ENCODE measurements at places on chromosomes 1 and 21. TPM values are rescaled to one million over a fixed set of nuclear protein-coding genes. Genes with fewer than 3 reads are reported as not detected.
A peak's percentile ranks its signal among the peaks of the same experiment; 100 is the strongest.

KDM5B gene
- 108 TPM for polyA plus RNA-seq

- DNase-seq = no peak
Measured at GRCh38 chr21:37553078-37553481, 186.5 kb downstream of the DYRK1A start.

DNA sequence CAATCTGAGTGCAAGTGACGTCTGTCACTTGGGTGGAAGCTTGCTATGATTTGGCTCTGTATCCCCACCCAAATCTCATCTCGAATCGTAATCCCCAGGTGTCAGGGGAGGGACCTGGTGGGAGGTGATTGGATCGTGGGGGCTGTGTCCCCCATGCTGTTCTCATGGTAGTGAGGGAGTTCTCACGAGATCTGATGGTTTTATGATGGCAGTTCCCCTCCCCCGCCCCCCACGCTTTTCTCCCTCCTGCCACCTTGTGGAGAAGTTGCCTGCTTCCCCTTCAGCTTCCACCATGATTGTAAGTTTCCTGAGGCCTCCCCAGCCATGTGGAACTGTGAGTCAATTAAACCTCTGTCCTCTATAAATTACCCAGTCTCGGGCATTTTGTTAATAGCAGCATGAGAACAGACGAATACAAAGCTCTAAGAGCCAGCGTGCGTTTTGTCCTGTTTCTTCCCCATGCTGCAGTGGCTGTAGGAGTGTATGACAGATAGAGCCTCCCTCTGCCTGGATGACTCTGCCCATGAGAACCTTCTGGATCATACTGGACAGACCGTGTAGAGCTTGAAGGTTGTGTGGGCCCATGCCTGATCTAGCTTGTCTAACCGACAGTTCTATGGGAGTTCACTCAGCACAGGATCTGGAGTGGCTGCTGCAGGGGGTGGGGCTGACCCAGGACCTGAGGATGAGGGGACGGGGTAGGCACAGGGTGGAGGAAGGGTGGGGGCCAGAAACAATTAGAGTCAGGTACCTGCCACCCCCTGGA is 139.7 kb upstream of the ERRFI1 start:
- no peak for DNase-seq

DNA sequence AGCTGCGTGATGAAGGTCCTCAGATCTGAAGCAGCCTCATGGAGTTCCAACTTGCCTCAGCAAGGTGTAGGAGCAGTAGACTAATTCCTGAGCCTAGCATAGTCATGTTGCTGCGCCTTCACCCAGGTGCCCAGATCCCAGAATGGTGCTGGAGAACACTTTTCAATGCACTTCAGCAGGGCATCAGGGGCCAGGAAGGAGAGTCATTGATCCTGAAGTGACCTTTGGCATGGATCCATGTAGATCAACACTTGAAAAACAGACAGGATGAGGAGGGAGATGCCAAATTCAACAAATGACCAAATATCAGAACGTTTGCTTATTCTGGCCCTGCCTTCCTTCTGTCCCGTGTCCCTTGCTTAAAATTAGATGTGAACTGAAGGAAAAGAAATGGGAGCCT is 91.9 kb downstream of the LEPR start:
- no peak for DNase-seq

GRCh38 chr1:108565512-108565911 is 5.6 kb downstream of the EEIG2 start:
- DNase-seq = no peak

LEMD1 gene
- polyA plus RNA-seq = 3.9 TPM

DPYD gene
- 11.9 TPM for polyA plus RNA-seq

GRCh38 chr1:180033390-180033789 is 78.8 kb downstream of the CEP350 start:
- no peak for DNase-seq

AMY1A gene
- polyA plus RNA-seq = not detected

DNA sequence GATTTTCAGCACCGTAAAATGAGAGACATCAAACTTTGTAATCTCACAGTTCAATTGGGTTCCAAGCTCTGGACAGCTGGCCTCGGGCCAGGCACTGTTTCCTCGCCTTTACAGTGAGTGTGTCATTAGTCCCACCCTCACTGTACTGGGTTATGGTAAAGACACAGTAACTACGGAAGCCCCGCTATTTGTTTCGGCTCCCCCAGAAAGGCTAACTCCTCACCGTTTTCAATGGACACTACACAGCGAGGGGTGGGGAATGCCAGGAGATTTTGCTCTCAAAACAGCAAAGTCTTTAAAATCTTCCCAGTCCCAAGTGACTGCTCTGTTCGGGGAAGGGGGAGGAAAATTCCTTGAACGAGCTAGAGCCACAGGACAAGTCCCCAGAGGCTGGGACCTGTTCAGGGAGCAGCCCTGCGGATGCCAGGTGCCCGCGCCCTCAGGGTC is 757 bp upstream of the SPSB1 start:
- DNase-seq = no peak

DNA sequence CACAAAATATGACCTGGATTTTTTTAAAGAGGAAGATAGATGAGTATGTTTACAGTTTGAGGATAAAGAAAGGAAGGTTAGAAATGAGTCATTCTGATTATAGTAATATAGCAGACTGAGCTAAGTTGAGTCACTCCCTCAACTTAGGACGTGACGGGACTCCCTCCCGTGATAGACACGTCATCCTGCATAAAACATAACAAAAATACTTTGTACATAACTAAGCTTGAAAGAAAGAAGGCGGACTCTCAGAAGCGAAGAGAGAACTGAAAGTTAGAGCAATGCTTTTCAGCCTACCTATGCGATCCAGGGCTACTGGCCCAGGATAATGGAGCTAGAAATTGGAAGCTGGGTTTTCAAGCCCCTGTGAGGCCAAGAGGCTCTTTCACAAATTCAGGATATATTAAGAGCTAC is 53.0 kb upstream of the DESI2 start:
- no peak for DNase-seq

GRCh38 chr1:29836651-29837646 is 600.6 kb downstream of the PTPRU start:
- DNase-seq = no peak

- no peak for DNase-seq
Measured at GRCh38 chr1:31995263-31995662, 18.4 kb upstream of the KHDRBS1 start.

SPRR2G gene
- polyA plus RNA-seq = not detected

OR2L5 gene
- not detected for polyA plus RNA-seq

DNA sequence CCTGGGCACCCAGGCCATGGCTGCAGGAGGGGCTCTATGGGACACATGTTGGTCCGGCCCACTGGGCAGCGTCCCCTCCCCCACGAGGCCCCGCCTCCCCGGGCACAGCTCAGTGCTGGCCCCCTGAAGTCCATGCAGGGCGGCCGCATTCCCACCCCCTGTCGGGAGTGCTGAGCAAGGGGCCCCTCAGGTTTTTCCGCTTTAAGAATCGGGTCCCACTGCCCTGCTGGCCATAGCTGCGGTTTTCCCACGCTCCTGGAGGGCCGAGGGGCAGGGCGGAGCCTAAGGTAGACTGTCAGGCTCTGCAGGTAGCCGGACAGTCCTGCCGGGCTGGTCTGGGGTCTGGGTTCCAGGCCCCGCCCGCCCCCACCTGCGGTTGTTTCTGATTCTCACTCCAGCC is 43.5 kb upstream of the CCDC27 start:
- no peak for DNase-seq

DNA sequence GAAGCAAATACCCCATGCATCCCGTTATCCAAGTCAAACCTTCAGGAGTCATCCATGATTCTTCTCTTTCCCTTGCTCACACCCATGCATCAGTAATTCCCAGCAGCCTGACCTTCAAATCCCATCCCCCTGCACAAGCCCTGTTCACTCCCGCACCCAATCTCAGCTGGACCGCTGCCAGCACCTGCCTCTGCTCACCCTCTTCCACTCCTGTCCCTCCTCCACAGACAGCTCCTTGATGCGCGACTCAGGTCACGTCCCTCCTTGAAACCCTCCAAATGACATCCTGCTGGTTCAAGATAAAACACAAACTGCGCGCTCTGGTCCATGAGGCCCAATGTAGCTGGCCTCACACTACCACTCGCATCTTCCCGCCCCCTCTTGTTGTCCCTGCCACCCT is 43.4 kb upstream of the MPZL1 start:
- no peak for DNase-seq

GRCh38 chr21:44773291-44773932 is 28.2 kb downstream of the UBE2G2 start:
- peak; percentile 79 for DNase-seq

GRCh38 chr21:32021319-32021994 is 148.6 kb downstream of the HUNK start:
- DNase-seq = no peak

DNA sequence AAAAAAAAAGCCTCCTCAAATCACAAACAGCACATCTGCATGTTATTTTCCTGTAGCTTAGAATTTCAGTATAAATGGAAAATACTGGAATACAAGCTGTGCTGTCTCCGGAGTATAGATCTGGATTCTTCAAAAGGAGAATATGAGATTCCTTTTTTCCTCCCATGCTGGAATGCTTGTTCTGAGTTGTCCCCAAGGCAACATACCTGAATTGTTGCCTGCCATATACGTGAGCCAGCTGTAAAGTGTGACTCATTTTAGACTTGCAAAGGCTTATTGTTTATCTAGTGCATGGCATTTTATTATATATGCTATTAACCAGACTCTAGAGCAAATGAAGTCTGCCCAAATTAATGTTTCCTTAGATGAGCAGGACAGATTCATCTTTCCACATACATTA is 95.0 kb upstream of the C1orf105 start:
- no peak for DNase-seq

UMODL1 gene
- polyA plus RNA-seq = 0.22 TPM
